ENCODE measurements at places on chromosomes 3 and 15. TPM values are rescaled to one million over a fixed set of nuclear protein-coding genes. Genes with fewer than 3 reads are reported as not detected.

Gene CDHR4
- 0.68 TPM for total RNA-seq

Gene COLQ
- total RNA-seq, result 9.3 TPM

Gene CCRL2
- total RNA-seq, result 4.4 TPM

Gene TMC3
- total RNA-seq, result not detected

GRCh38 chr3:114809668-114810413, 337.2 kb downstream of the ZBTB20 start:
- DNase-seq, result no peak

DNA sequence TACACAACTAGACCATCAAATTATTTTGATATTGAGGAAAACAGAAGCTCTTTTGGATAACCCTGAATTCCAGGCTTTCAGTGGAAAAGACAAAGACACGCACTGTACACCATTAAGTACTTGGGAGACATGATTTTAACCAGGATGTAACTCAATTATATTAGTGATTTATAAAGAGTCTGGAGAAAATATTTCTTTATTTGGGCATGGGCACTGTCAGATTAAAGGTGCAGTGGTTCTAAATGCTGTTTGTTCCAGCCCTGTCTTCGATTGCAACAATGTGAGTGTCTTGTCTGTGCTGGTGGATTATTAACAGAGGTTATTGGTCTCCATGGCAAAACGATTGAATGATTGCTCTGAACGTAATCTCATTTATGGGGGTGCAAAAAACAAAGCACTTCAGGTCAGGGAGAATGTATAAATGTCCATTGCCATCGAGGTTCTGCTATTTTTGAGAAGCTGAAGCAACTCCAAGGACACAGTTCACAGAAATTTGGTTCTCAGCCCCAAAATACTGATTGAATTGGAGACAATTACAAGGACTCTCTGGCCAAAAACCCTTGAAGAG, at the start of gene TM4SF4:
Gene TM4SF4 (plus strand): TSS at position 448 of the 568 bp plus-strand sequence. CDS start 181 bp downstream, outside the sequence.
- no peak for DNase-seq

GRCh38 chr3:195001961-195002861, 268.7 kb downstream of the XXYLT1 start:
- no peak for DNase-seq

DNA sequence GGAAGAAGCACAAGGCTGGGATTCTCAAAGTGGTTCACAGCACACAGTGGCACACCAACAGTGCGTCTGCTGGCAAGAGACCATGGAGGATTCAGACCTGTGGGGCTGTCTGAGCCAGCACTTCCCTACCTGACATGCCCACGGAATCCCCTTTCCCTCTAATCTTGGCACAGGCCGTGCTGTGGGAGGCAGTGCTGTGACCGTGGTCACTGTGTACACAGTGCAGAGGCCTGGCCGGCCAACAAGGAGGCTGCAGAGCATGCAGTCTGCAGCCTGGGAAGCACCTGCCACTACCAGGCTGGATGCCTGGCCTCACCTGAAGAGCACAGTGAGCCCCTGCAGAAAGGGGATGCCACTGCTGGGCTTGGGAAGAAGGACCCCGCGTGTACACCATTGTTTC, 301.0 kb upstream of the LYSMD4 start:
- DNase-seq, result no peak

- no peak for DNase-seq
Measured at GRCh38 chr3:187046033-187046432, 93.3 kb downstream of the RPL39L start.

- no peak for DNase-seq
Measured at GRCh38 chr3:12395349-12396012, 88.8 kb upstream of the TSEN2 start.

GRCh38 chr3:134066651-134067530, 37.2 kb upstream of the SLCO2A1 start:
- DNase-seq, result no peak

- no peak for DNase-seq
Measured at GRCh38 chr3:187039723-187040414, 99.4 kb downstream of the RPL39L start.

DNA sequence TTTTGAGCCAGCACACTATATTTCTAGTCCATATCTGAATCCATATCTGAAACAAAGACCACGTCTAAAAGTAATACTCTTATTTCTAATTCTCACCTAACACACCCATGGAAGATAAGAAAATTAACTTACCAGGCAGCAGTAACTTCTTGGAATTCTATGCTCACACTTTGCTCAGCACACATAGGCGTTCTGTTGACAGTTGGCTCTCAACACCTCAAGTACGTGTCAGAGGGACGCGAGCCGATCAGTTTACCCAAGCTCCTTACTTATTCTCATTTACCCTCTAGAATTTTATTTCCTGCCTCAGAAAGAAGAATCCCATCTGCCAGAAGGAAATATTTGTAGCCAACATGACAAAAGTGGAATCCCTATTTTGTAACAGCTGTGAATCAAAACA, 911.9 kb downstream of the FHIT start:
- DNase-seq, result no peak

DNA sequence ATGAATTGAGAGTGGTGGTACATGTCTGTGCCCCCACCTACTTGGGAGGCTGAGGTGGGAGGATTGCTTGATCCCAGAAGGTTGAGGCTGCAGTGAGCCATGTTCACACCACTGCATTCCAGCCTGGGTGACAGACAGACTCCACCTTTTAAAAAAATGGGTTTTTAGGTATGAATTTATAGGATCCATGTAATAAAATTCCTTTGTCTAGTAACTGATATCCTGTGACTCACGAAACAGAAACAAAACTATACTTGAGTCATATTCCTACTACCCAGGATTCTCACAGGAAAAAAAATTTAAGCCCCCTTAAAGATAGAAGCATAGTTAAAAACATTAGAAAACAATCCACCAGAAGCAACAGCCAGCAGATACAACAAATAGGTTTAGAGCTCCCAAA, 10.0 kb upstream of the CRTC3 start:
- DNase-seq, result no peak

- DNase-seq, result no peak
Measured at GRCh38 chr15:39327005-39327730, 253.7 kb upstream of the THBS1 start.

DNA sequence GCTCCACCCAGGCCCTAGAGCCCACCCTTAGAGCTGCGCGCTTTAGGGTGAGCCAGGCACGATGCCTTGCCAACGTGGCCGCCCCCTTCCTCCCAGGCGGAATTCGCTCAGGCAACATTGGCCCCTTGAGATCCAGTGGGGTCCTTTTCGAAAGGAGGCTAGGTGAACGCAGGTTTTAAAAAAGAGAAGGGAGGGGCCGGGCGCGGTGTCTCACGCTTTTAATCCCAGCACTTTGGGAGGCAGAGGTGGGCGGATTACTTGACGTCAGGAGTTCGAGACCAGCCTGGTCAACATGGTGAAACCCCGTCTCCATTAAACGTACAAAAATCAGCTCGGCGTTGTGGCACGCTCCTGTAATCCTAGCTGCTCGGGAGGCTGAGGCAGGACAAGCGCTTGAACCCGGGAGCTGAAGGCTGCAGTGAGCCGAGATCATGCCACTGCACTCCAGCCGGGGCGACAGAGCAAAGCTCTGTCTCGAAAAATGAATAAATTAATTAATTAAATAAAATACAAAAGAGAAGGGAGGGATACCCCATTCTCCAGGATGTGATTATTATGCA, 984 bp upstream of the RPP25 start:
- DNase-seq, result no peak

- DNase-seq, result no peak
Measured at GRCh38 chr3:8319935-8320634, 181.5 kb upstream of the LMCD1 start.

DNA sequence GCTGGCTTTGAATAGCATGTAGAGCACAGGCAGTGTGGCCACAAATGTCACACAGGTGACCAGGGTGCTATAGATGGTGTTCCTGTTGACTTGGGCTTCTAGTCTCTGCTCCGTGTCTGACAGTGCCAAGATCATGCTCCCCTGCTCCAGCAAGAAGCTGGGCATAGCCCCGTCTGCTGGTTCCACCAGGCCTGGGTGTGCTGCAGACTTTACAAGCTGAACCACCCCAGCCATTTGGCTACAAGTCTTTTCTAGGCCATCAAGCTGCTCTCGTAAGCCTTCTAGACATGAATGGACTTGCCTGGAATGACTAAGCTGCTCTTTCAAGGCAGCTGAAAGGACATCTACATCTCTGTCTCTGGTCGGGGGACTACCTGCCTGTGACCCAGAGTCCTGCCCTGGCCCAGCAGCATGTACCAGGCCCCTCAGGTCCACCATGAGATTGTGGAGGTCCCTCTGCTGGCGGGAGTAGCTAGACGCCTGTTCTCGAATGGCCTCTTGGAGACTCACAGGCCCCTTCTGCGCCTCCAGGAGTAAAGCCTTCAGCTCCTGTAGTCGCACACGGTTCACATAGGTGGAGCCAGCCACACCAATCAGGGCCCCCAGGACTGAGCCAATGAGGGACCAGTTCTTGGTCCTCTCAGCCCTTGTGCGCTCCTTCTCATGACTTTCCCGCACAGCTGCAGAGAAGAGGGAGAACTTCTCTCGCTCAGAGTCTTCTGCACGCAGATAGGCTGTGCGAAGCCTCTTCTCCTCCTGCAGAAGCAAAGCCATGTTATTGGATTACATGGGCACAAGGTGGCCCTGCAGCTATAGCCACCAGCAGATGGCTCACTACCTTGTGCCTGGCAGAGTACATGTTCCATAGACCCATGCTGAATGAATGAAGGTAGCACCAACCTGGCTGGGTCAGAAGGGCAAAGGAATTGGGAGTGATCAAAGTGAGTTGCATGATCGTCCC, 2.8 kb upstream of the PLXNB1 start:
- no peak for DNase-seq

DNA sequence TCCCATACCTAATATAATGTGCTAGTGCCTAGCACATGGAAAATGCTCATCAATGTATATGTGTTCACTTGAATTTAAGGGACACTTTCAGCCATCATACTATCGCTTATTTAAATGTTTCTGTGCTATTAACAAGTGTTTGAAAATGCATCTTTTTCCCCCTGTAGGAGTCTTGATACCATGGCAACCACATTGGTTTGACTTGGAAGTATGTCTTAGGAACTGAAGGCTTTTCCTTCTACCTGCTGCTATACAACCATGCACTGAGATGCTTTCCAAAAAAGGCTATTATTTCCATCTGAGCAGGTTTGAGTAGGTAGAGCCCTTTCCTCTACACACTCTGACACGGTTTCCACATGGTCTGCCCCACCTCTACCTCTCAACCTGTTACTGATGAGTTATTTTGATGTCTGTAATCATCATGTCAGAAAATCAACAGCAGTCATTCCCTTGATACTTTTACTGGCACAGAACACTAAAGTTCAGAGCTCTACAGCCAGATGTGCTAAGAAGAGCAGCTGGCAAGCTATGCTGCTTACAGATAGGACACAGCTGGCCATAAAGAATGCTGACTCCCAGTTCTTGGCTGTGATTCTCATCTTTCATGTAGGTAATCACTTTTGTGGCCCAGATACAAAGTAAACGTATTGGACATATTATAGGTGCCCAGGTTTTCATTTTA, 59.3 kb downstream of the RYR3 start:
- no peak for DNase-seq

GRCh38 chr3:61665121-61665520, 103.8 kb downstream of the PTPRG start:
- DNase-seq, result no peak

DNA sequence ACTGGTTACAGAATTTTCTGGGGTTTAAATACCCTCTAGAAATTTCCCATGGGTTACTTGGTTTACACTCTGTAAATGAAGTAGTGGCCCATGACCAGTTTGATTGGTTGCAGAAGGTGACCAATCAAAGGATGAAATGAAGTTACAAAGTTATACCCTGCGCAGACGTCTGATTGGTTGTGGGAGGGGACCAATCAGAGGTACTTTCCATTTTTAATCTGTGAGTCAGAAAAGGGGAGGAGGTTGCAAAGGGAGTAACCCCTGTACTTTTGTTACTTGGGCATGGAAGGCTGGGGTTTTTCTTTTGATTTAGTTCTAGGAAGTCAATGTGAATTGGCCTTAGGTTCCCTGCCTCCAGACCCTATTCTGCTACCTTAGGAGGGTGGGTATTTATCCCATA, 18.7 kb upstream of the APH1B start:
- DNase-seq, result no peak

DNA sequence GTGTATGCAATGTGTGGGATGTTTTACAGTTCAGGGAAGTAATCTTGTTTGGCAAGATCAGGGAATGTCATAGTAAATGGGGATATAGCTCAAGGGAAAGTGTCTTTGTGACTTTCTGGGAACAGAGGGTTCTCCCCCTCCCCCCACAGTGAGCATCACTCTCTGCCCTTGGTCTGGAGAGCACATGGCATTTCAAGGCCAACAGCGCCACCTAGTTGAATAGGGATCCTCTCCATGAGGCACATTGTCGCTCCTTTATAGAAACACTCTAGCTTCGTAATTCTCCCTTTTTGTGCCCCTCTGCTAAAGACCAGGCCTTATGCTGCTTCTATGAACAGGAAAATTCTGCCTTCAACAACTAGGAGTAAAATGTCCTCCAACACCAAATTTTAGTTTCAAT, 37.1 kb upstream of the ARNT2 start:
- DNase-seq, result no peak

DNA sequence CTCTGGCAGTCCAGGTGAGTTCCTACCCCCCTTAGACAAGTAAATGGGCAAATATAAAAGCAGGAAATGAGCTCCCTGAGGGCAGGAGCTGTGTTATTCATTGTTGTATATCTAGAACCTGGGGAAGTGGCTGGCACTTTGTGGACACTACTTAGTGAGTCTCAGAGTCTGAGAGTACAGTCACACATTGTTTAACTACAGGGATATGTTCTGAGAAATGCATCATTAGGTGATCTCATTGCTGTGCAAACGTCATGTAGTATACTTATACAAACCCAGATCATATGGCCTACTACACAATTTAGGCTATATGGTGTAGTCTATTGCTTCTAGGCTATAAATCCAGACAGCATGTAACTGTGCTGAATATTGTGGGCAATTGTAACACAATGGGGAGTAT, 52.4 kb downstream of the DRD3 start:
- no peak for DNase-seq

- DNase-seq, result no peak
Measured at GRCh38 chr3:13006216-13006990, 66.8 kb downstream of the IQSEC1 start.

DNA sequence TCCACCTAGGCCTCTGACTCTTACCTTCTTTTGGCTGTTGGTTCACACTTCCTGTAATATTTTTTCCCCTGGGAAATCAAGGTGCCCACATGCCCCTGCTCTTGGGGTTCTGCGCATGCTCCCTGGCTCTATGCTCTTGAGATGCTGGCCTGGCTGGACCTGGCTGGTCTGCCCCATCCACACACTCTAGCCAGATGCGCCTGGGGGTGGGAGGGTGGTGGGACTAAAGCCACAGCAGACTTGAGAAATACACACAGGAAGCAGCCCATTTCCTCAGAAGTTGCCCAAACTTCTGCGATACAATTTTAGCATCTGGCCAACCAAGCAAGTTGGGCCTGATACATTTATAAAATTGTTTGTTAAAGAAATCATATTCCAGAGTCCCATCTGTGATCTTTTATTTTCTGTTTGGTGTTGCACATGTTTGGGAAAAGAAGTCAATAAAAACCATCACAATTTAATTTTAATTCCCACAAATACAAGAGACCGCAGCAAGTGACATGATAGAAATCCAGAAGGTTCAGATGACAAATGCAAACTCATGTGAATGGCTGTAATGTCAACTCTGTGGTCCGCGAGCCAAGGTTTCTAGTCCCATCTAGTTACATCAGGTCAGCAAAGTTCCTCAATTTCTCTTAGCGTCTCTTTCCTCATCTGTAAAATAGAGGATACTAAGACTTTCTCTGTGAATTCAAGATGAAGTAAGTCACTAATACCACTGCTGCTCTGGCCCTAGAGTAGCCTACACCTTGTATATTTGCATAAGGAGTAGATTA, 55.9 kb upstream of the MEF2A start:
- DNase-seq, result no peak

All from thoracic aorta (tissue), 2 donors.